ENCODE measurements at places on chromosomes 16 and 17. TPM values are rescaled to one million over a fixed set of nuclear protein-coding genes. Genes with fewer than 3 reads are reported as not detected.

- no peak for DNase-seq
Observed at GRCh38 chr17:69047368-69048263, 13.1 kb downstream of the ABCA9 start.

DNA sequence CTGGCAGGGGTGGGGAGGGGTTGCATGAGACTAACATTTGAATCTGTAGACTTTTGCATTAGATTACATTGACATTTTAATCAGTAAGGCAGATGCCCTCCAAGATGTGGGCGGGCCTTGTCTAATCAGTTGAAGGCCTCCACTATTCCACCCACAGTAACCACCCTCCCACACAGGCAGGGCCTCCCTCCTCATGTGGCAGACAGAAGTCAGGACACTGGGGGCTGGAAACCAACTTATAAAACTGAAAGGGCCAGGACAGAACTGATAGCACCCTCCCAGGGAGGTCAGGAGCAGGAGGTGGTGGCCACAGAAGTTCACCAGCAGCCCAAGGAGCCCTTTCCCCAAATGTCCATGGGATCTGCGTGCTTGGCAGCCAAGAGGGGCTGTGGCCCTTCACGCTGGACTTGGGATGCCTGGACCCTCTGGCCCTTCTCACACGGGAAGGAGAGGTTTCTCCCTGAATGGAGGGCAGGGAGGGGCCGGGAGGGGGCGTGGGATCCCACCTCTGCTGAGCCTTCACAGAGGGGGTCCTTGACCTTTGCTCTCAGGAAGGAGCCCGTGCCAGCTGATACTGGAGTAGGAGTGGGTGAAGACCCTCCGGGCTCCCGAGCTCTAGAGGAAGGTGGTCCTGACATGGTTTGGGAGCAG is 4.6 kb downstream of the PYCR1 start:
- DNase-seq: no peak

DNA sequence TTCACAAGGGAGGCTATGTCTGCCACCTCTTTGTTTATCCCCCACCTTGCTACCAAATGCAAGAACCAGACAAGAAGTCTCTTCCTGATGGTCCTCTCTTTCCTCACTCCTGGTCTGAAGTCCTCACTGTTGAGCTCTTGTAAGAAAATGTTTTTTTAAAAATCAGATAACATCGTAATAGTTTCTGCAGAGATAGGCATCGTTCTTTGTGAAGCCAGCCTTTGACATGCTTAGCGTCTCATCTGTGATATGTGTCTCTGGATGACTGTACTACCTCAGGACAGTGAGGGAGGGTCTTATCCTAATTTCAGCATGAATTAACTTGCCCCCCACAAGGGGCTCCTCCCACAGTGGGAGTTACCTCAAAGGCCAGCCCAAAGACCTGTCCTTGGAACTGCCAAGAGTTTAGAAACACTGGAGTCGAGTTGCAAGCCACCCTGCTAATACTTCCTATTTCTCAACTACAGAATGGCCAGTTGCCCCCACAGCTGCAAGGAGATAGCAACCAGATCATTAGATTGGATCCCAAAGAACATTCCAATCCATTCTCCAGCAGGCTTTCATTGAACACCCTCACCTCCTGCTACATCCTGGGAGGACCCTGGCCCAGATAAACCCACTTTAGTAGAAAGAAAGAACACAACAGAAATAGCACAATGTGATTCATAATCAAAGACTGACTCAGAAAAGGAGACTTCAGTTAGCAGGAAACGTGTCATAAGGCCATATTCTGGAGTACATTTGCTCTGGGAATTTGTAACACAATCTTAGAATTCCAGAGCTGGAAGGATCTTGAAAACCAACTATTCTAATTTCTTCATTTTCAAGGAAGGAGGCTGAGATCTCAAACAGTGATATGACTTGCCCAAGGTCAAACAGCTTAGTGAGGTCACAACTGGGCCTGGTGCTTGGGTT is 151.0 kb downstream of the IRX3 start:
- no peak for DNase-seq

The SLC13A2 gene
- total RNA-seq: not detected

The TBC1D3B gene
- total RNA-seq: not detected

The MARCHF10 gene
- not detected for total RNA-seq

The CLEC18A gene
- total RNA-seq: 1.2 TPM
